Cerebellar nuclear complex (tissue), 1 donor: ENCODE measurements at places on chromosomes 13 and 19.
A peak's percentile ranks its signal among the peaks of the same experiment; 100 is the strongest.

DNA sequence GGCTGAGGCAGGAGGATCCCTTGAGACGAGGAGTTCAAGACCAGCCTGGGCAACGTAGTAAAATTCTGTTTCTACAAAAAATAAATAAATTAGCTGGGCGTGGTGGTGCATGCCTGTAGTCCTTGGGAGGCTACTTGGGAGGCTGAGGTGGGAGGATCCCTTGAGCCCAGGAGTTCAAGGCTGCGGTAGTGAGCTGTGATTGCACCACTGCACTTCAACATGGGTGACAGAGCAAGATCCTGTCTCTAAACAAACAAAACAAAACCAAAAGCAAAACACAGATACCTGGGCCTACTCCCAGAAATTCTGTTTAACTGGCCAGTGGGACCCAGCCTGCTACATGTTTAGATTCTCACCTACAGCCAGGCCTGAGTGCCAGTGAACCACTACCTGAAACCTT is 74.6 kb upstream of the MEDAG start:
- no peak for DNase-seq

DNA sequence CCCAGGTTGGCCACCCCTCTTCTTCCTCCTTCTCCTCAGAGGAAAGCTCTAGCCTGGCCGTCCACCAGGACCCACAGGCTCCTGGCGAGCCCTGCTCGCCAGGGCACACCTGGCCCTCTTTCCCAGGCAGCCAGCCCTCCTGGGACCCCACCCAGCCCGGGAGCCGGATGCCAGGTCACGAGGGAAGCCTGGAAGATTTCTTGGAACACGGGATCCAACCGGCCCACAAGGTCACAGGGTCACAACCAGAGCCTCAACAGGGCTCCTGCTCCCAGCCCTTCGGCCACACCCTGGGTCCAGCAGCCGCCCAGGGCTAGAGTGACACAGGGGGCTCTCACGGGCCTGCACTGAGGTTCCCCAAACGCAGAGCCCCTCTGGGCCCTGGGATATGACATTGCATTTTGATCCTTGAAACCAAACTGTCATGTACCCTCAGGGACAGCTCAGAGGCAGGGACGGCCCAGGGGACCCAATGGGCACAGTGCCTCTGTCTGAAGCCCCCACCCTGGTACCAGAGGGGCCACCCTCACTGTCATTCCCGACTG is 5.5 kb downstream of the MKNK2 start:
- no peak for DNase-seq

DNA sequence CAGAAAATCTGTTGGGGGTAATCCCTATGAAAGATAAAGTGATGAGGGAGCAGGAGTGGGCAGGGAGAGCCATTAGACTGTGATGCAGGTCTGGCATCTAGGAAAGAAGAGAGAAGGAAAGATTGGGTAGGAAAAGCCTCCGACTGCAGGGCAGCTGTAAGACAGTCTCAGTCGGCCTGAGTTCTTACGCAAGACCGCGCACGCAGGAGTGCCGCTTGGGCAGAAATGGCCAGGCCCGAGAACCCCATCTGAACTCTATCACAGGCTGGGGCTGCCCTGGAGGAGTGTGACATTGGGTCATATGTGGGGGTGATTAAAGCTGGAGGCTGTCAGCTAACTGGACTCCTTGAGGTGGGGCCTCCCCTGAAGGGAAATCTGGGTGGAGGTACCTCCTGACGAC is 13.9 kb upstream of the FBXL3 start:
- no peak for DNase-seq

- DNase-seq: no peak
These were observed 2.6 kb upstream of the MCEMP1 start for GRCh38 chr19:7674010-7675005.

DNA sequence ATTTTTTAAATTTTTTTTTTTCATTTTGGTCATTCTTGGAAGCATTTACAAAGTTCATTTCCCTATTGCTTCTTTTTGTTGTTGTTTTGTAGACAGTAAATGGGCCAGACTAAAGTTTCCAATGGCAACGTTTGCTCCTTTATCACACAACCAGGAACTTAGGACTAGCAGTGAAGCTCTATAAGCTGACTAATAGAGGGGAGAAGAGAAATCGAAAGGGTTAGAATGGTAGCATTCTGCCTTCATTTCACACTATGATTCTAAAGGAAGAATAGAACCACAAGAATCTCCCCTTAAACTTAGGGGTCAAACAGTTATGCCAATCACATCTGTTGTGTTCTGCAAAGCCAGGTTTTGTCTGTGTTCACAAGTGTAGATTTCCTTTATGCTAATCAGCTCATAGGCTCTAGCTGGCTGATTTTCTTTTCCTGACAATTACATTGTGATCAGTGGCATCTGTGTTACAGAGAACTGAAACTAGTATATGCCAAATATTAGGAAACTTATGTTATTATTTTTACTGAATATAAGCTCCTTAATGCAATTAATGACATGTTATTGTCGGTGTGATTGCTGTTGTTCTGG is 467.3 kb downstream of the DACH1 start:
- DNase-seq: no peak

GRCh38 chr13:20221772-20222171 is 10.3 kb downstream of the GJB6 start:
- no peak for DNase-seq

DNA sequence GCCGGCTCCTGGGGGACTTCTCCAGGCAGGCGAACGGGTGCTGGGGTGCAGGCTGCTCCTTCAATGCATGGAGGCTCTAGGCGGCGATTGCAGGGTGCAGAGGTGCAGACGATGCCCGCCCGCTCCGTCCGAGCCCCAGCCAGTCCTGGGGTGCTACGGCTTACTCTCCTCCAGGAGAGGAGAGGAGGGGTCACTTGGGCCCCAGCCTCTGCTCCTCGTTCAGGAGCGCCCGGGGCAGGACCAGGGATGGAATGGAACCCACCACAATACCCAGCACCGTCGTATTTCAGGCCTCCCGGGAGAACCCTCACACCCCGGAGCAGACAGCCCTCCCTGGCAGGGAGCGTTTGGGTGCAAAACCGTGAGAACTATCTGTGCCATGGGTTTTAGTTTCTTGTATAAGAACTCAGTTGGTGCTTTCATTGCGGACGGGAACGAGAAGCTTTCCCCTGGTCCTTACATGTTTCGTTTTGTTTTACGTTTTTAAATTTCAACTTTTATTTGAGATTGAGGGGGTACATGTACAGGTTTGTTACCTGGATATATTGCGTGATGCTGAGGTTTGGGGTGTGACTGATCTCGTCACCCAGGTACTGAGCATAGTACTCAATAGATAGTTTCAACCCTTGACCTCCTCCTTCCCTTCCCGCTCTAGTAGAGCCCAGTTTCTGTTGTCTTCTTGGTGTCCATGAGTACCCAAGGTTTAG is 46.8 kb downstream of the ARHGEF18 start:
- DNase-seq: no peak

DNA sequence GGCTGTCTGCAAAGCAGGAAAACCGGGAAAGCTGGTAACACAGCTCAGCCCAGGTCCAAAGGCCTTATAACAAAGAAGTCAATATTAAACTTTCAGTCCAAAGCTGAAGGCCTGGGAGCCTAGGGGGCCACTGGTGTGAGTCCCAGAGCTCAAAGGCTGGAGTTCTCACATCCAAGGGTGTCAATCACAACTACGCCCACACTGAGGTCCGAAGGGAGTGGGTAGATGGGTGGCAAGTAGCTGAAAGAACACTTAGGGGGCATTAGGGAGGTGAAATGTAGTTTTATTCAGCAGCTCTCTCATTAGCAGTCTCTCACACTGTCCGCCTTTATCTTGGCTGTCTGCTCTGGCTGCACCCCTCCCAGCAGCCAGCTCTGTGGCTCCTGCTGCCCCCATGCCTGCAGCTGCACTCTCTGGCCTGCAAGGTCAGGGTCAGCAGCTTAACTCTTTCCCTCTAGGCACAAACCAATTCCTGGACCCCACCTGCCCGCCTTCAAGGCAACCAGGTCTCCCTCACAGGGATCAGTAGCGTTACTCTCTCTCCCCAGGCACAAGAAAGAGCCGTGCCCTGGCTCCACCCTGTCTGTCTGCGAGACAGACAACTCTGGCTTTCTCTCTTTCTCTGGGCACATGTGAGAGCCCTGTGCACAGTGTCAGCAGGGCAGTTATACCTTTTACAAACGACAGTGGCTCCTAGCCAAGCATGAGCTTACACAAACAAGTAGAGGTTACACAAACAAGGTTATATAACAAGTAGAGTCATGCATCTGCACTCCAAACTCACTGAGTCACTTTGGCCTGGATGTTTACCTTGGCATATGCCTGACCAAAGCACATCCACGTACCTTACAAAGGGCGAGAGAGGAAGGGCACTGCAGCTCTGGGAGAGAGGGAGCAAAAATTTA is 249.4 kb upstream of the PCDH20 start:
- no peak for DNase-seq

- DNase-seq: no peak
These were observed 110.4 kb upstream of the KLHL1 start for GRCh38 chr13:70218618-70219017.

DNA sequence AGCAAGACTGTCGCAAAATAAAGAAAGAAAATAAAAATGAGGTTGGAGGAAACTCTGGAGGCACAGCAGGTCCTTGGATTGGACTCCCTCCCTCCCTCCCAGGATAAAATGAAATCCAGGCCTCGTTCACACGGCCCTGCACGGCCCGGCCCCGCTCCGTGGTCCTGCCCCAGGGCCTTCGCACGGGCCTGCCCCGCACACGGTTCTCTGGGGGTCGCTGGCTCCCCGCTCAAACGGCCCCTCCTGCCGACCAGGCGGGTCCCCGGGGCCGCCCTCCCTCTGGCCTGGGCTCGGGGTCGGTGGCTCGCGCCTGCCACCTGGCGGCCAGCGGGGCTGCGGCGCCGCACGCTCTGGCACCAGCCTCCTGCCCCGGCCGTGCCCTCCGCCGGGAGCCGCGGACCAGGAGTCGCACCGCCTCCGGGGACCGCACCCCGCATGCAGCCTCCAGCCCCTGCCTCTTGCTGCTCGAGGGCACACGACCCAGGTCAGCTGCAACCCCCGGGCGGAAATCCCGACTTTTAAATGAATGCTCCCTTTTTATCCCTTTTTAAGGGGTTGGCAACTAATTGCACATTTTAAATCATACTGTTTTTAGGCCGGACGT is 1.5 kb upstream of the WDR18 start:
- DNase-seq: peak; percentile 3

DNA sequence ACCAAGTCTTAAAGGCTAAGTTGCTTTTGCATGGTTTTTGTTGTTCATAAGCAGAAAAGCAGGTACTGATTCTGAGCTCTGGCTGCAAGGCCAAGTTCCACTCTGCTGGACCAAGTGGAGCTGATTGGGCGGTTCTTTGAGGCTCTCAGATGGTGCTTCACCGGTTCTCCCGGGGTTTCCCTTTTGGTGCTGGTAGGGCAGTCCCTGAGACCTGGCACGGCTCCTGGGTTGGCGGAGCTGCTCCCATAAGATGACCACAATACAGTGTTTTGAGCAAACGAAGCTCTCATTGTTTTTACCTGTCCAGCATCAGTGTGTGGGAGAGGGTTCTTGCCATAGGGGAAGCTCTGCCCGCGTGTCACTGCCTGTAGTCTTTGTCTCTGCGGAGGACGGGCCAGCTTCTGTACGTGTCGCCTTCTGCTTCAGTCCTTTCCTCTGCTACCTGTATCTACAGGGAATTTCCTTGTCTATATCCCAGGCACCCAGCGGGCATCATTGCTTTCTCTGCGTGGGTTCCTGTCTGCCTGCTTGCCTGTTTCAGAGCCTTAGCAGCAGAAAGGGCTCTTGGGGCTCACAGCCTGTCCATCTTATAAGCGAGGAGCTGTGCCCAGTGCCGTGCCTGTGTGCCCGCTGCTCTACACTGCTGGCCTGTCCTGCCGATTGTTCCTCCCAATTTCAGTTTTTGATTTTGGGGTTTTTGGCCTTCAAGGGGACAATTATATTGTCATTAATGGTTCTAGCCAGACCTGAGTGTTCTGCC is 2.3 kb downstream of the U2AF2 start:
- DNase-seq: no peak

GRCh38 chr13:111143865-111144540 is 28.9 kb downstream of the ARHGEF7 start:
- no peak for DNase-seq

GRCh38 chr13:109126178-109126577 is 496.8 kb downstream of the MYO16 start:
- no peak for DNase-seq

GRCh38 chr19:46866407-46867136 is 5.8 kb downstream of the ARHGAP35 start:
- DNase-seq: no peak

GRCh38 chr13:34346626-34347025 is 528.7 kb downstream of the RFC3 start:
- DNase-seq: no peak

DNA sequence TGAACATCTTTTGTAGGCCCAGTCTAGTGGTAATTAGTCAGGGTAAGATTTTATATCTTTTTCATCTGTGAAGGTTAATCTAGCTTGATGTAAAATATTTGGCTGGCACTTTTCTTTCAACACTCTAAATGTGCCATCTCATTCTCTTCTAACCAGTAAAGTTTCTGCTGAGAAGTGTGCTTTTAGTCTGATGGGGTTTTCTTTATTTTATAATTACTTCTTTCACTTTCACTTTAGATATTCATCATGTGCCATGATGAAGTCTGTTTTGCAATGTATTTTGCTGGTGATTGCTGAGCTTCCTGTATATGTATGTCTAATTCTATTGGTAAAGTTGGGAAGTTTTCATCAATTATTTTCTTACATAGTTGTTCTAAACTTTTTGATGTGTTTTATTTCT is 31.9 kb downstream of the ZNF726 start:
- DNase-seq: no peak

GRCh38 chr19:48681127-48681470 is 8.3 kb upstream of the NTN5 start:
- no peak for DNase-seq

GRCh38 chr19:32537580-32537979 is 43.4 kb upstream of the PDCD5 start:
- no peak for DNase-seq

- no peak for DNase-seq
These were observed 7.7 kb downstream of the PPP1R12C start for GRCh38 chr19:55109527-55110291.

- no peak for DNase-seq
These were observed 2.2 kb downstream of the FCER2 start for GRCh38 chr19:7699417-7700401.

DNA sequence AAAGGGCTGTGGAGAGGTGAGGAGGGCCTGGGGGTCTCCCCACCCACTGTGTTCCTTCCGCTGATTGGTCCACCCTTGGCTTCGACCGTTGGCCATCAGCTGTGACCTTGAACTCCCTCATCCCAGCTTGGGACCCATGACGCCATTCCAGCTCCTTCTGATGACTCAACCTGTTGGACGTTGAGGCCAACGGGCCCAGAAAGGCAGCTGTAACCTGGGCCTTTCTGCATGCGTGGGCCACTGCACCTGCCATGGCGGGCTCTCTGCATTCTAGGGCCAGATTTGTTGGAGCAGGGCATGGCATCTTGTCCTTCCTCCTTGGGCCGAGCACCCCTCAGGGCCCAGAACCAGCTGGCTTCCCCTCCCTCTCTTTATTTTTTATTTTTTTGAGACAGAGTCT is 30.2 kb downstream of the PEX11G start:
- DNase-seq: no peak

DNA sequence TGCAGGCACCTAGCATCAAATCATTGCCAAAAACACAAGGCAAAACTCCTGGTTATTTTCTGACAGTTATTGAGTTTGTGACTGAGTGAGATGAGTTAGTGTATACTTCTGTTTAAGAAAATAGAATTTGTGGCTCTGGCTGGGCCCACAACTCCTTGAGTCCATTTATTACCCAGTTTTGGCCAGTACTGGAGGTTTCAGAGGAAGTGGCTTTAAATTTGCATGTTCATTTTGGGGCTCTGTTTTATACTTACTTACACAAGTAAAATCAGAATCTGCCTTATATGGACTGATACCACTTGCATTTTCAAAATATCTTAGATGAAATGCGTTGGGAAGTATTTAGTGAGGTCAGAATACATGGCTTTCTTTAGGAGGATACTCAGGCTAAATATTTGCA is 29.0 kb downstream of the TNFSF11 start:
- DNase-seq: no peak
